ENCODE measurements at places on chromosomes 7 and 10. TPM values are rescaled to one million over a fixed set of nuclear protein-coding genes. Genes with fewer than 3 reads are reported as not detected.

- no peak overlapping the region for H3K27ac ChIP-seq
- no peak for DNase-seq
- H3K4me1 ChIP-seq: no peaks in the 10 kb centered on the region
- no peaks in the 10 kb centered on the region for H3K36me3 ChIP-seq
- H3K4me3 ChIP-seq: no peak overlapping the region
Observed at GRCh38 chr7:16178092-16178491, 243.2 kb downstream of the CRPPA start.

- no peak for DNase-seq
- no peak overlapping the region for H3K27ac ChIP-seq
- no peak overlapping the region for H3K4me3 ChIP-seq
- H3K4me1 ChIP-seq: 0 out of 2 replicates have a peak, but pooled peaks cover 3% of the 10 kb centered on the region
- no peaks in the 10 kb centered on the region for H3K36me3 ChIP-seq
- no peaks in the 10 kb centered on the region for H3K27me3 ChIP-seq
Observed at GRCh38 chr10:79454259-79454658, 8.8 kb upstream of the ZCCHC24 start.

DNA sequence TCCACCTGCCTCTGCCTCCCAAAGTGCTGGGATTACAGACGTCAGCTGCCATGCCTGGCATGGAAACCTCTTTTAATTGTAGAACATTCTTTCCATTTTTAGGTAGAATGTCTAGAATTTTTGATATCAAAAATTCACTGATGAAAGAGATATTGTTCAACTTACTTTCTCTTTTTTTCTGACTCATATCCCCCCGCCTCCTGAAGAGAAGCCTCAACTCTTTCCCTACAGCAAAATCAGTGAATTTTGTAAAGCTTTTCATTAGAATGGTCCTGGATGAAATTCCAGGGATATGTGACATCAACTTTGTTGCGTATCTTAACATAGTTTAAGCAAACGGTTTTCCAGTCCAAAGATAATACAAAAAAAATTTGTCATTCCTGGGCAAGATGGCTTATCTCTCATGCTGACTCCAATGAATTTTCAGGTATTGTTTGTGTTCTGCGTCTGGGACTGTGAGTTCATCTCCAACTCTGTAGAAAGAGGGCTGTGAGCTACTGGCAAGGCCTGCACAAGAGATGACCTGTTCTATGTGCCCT is 256.8 kb downstream of the BMPER start:
- no peaks in the 10 kb centered on the region for H3K36me3 ChIP-seq
- DNase-seq: no peak
- no peak overlapping the region for H3K27ac ChIP-seq

DNA sequence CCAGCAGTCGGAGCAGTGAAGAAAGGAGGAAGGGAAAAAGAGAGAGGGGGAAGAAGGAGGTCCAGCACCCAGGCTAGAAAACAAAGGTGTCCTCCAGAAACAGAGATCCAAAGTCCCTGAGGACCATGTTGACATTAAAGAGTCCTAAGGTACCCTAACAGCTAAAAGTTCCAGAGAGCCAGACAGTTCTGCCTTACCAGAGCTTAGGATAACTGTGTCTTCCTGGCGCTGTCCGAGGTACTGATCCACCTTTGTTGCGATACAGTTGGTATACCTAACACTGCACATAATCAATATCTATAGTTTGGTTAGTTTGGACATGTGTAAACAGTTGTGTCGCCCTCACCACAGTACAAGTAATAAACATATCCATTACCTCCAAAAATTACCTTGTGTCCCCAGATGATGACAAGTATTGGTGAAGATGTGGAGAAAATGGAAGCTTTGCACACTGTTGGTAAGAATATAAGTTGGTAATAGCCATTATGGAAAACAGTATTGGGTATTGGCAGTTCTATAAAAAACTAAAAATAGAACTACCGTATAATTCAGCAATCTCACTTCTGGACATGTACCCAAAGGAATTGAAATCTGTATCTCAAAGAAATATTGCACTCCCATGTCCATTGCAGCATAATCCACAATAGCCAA is 59.8 kb downstream of the GRID1 start:
- H3K4me1 ChIP-seq: no peaks in the 10 kb centered on the region
- 0 out of 2 replicates have a peak, but pooled peaks cover 2% of the 10 kb centered on the region for H3K27me3 ChIP-seq
- H3K27ac ChIP-seq: no peak overlapping the region
- peak; percentile 71 for DNase-seq
- no peak overlapping the region for H3K4me3 ChIP-seq

GRCh38 chr7:144470078-144470477 is 66.6 kb upstream of the NOBOX start:
- no peak overlapping the region for H3K27ac ChIP-seq
- H3K27me3 ChIP-seq: no peaks in the 10 kb centered on the region
- no peaks in the 10 kb centered on the region for H3K36me3 ChIP-seq
- no peak overlapping the region for H3K4me3 ChIP-seq
- DNase-seq: no peak

- no peak overlapping the region for H3K27ac ChIP-seq
- H3K27me3 ChIP-seq: no peaks in the 10 kb centered on the region
- peaks cover 5% of the 10 kb centered on the region for H3K4me1 ChIP-seq
- no peak for DNase-seq
- H3K4me3 ChIP-seq: no peak overlapping the region
Observed at GRCh38 chr10:75877877-75878276, 446.5 kb downstream of the LRMDA start.

- H3K36me3 ChIP-seq: no peaks in the 10 kb centered on the region
- H3K4me1 ChIP-seq: peaks cover under 1% of the 10 kb centered on the region
- DNase-seq: no peak
Observed at GRCh38 chr10:12463459-12463838, 114.1 kb downstream of the CAMK1D start.

DNA sequence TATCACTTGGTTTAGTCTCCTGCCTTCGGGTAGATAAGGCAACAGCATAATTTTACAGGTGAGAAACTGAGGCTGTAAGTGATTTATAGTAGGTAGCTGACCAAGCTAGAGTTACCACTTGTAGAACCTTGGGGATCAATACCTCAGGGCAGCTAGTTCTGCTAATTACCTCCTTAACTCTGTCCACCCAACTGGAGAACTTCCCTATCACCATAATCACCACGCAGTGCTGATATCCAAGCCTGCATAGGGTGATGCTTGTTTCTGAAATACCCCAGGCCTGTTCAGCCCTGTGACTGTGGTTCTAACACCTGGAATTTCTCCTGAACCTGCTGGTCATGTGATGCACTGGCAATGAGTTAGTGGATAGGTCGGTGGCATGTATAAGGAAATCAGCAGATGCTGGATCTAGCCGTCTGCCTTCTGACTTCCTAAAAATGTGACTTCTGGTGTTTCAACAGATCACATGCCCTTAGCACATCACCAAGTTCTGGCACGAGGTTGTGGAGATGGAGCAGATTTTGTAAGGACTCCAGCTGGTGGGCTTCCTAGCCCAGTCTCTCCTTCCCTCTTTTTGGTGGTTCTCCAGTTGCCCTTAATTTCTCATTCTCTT is 15.3 kb downstream of the PLAU start:
- H3K27ac ChIP-seq: no peak overlapping the region
- peaks cover 5% of the 10 kb centered on the region for H3K4me1 ChIP-seq
- H3K27me3 ChIP-seq: no peaks in the 10 kb centered on the region
- no peaks in the 10 kb centered on the region for H3K36me3 ChIP-seq
- DNase-seq: no peak

GRCh38 chr7:111004310-111004901 is 86.5 kb upstream of the LRRN3 start:
- H3K36me3 ChIP-seq: no peaks in the 10 kb centered on the region
- no peak for DNase-seq
- H3K4me1 ChIP-seq: no peaks in the 10 kb centered on the region
- H3K4me3 ChIP-seq: no peak overlapping the region
- no peaks in the 10 kb centered on the region for H3K27me3 ChIP-seq

DNA sequence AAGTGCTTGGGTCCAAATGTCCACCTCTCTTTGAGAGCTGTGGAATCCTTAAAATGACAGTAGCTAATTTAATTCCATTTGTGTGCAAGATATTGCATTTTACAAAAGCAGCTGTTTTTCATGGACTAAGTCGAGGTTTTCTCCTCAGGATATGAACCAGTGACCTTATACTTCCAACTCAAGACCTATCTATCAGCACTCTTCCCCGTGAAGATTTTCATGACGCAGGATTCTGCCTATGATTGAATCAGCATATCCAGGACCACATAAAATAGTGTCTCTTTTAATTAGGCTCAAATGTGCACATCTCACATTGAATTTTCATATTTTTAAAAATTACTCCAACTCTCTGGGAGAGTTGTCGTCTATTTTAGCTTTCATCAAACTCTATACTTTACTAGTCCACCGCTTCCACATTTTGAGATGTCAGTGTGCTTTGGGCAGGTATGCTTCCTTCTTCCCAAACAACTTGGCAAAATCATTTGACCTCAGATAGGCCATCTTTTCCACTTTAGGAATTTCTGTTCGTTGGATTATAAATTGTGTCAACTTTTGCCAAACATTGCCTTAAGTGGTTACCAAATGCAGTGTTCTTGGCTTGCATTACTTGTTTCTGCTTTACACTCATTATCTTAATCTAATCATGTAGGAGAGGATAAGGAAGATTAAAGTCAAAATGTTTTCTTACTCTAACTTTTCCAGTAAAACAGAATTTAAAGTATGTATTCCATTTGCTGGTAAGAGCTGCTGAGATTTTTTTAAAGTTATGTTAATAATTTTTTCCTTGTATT is 39.4 kb downstream of the SEMA3A start:
- DNase-seq: no peak
- no peak overlapping the region for H3K27ac ChIP-seq

- no peak for DNase-seq
- no peak overlapping the region for H3K27ac ChIP-seq
- no peaks in the 10 kb centered on the region for H3K36me3 ChIP-seq
Observed at GRCh38 chr7:380711-381210, 90.8 kb downstream of the FOXL3 start.

GRCh38 chr7:127766831-127767459 is 115.0 kb downstream of the SND1 start:
- no peak for DNase-seq
- H3K27me3 ChIP-seq: no peaks in the 10 kb centered on the region
- no peak overlapping the region for H3K4me3 ChIP-seq
- no peaks in the 10 kb centered on the region for H3K4me1 ChIP-seq

DNA sequence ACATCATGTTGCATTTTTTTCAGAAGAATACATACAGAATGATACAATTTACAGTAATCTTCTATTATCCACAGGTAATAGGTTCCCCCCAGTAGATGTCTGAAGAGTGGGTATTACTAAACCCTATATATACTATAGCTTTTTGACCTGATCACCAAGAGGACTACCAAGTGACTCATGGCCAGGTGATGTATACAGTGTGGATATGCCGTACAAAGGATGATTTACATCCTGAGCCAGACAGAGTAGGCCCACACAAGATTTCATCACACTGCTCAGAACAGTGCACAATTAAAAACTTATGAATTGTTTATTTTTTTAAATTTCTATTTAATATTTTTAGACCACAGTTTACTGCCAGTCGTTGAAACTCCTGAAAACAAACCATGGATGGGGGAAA is 70.6 kb downstream of the STEAP1B start:
- no peaks in the 10 kb centered on the region for H3K27me3 ChIP-seq
- no peak overlapping the region for H3K4me3 ChIP-seq
- H3K4me1 ChIP-seq: peaks cover 12% of the 10 kb centered on the region
- DNase-seq: no peak

DNA sequence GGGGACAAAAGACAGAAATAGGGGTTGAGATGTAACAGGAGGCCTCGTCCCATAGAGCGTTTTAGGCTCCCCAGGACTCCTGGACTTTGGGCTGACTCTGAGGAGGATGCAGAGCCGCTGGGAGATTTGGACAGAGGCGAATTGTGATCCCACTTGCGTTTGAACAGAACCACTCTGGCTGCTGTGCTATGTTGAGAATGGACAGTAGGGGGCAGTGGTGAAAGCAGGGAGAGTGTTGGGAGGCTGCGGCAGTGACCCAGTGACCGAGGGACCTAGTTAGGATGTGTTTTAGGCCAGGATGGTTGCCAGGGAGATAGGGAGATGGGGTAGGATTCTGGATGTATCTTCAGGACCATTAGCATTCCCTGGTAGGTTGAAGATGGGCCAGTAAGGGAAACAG is 271.6 kb downstream of the CCDC3 start:
- no peak overlapping the region for H3K4me3 ChIP-seq
- H3K27me3 ChIP-seq: no peaks in the 10 kb centered on the region
- no peak overlapping the region for H3K27ac ChIP-seq
- no peaks in the 10 kb centered on the region for H3K36me3 ChIP-seq
- no peaks in the 10 kb centered on the region for H3K4me1 ChIP-seq

GRCh38 chr7:94059746-94060145 is 55.6 kb upstream of the BET1 start:
- no peaks in the 10 kb centered on the region for H3K27me3 ChIP-seq
- H3K27ac ChIP-seq: no peak overlapping the region

DNA sequence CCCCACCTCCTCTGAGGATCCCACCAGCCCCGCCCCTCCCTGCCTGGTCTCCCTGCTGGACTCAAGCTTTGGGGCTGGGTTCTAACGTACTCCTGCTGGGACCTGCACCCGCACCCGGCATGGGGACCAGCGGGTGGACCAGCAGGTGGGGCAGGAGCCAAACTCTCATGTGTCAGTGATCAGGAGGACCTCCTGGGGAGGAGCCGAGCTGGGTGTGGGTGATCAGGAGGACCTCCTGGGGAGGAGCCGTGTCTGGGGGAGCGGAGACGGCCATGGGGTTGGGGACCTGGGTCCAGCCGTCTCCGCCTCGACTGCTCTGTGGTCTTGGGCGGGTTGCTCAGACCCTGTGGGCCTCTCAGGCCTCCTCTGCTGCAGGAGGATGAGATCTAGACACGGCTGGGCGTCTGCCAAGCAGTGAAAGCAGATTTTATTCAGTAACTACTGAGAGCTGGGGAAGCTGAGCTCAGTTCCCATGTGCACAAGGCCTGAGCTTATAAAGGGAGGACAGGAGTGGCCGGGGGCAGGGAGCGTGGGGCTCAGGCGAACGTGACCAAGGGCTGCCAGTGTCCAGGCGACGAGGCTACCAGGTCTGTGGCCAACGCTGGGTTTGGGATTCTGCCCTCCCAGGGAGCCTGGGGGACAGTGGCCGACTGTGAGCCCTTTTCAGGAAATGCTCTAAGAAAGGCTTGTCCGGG is 33.6 kb upstream of the UTF1 start:
- no peaks in the 10 kb centered on the region for H3K36me3 ChIP-seq
- no peak overlapping the region for H3K4me3 ChIP-seq
- no peak for DNase-seq
- no peaks in the 10 kb centered on the region for H3K4me1 ChIP-seq
- no peaks in the 10 kb centered on the region for H3K27me3 ChIP-seq
- H3K27ac ChIP-seq: no peak overlapping the region

TAS2R3 gene
- 0.59 TPM for total RNA-seq

UNC5B gene
- total RNA-seq: 31.8 TPM

MYOZ1 gene
- total RNA-seq: 2.7 TPM

RNLS gene
- total RNA-seq: 7.5 TPM

GARIN1A gene
- 0.29 TPM for total RNA-seq

ADAM22 gene
- 17.9 TPM for total RNA-seq

MYO3A gene
- total RNA-seq: 5.3 TPM

GPR22 gene
- not detected for total RNA-seq

UCN3 gene
- not detected for total RNA-seq

Data from H1 (cell line).